ENCODE measurements at places on chromosomes 4 and X. TPM values are rescaled to one million over a fixed set of nuclear protein-coding genes. Genes with fewer than 3 reads are reported as not detected.

DNA sequence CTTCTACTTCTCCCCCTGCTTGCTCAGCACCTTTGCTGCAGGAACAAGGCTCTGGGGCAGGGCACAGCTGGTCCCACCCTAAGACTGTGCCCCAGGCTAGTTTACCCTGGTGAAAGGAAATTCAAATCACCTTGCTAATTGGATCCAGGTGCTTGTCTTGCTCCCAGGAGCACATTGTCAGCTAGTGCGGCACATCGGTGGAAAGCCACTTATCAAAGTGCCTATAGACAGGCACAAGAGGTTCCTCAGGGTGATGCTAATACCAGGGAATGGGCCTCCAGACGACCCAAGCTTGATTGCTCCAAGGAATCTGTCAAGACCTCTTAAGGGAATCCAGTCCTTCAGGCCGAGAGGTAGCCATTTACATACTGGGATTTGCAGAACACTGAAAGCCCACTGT is 64.5 kb upstream of the PRPS1 start:
- peaks cover 70% of the 10 kb centered on the region for H3K27me3 ChIP-seq
- H3K4me3 ChIP-seq: no peak overlapping the region
- H3K27ac ChIP-seq: no peak overlapping the region
- H3K4me1 ChIP-seq: no peaks in the 10 kb centered on the region

Gene RASSF6
- not detected for total RNA-seq

Gene DOK7
- total RNA-seq: 1.3 TPM

GRCh38 chr4:133154725-133155124 is 5.6 kb downstream of the PCDH10 start:
- no peak overlapping the region for H3K27ac ChIP-seq
- no peak overlapping the region for H3K4me3 ChIP-seq
- DNase-seq: no peak
- H3K27me3 ChIP-seq: peaks cover 70% of the 10 kb centered on the region
- H3K4me1 ChIP-seq: no peaks in the 10 kb centered on the region

- DNase-seq: no peak
- no peaks in the 10 kb centered on the region for H3K4me1 ChIP-seq
- no peaks in the 10 kb centered on the region for H3K27me3 ChIP-seq
Observed at GRCh38 chr4:12221031-12221430, 792.3 kb upstream of the HS3ST1 start.

- H3K36me3 ChIP-seq: no peaks in the 10 kb centered on the region
- peaks cover 35% of the 10 kb centered on the region for H3K27me3 ChIP-seq
- H3K4me3 ChIP-seq: no peak overlapping the region
- no peak for DNase-seq
Observed at GRCh38 chrX:109672239-109672638, 47.3 kb upstream of the KCNE5 start.

Gene MAGEB10
- total RNA-seq: not detected

- H3K4me1 ChIP-seq: no peaks in the 10 kb centered on the region
- H3K27ac ChIP-seq: no peak overlapping the region
- no peaks in the 10 kb centered on the region for H3K36me3 ChIP-seq
Observed at GRCh38 chr4:67996127-67996526, 32.8 kb upstream of the TMPRSS11A start.

Gene RBMX
- 255 TPM for total RNA-seq

Gene SH3BGRL
- total RNA-seq: 145 TPM

DNA sequence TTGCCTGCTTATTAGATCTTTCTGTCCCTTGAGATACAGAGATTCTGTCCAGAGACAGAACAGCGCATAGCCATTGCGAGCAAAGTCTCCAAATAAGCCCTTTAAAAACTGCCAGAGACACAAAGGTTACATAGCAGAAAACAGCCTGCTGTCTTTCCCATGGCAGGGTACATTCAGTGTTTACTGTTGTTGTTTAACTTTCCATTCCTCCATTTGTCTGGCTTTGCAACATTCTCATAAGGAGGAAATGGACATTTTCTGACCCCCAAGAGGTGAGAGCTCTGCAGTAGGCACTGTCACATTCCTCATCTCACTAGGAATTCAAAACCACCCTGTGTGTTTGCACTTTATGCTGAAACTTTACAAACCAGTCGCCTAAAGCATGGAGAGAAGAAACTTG is 48.3 kb downstream of the PDE5A start:
- no peaks in the 10 kb centered on the region for H3K4me1 ChIP-seq
- no peak overlapping the region for H3K4me3 ChIP-seq
- no peaks in the 10 kb centered on the region for H3K27me3 ChIP-seq
- H3K36me3 ChIP-seq: no peaks in the 10 kb centered on the region
- DNase-seq: no peak

DNA sequence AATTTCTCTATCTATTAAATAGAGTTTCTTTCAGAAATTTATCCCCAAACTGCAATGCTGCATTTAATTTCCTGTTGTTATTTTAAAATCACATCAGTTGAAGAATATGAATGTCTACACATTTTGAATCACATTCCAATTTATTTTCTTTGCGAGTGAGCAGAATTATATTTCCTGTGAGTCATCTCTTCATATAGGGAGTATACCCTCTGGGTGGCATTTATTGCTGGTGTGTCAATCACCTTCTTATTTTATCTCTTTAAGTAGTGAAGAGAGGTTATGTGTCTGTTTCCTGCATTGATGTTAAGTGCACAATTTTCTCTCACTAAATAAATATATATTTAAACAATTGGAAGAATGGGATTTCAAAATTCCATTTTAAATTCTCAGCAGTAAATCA is 511.0 kb upstream of the ATOH1 start:
- H3K36me3 ChIP-seq: no peaks in the 10 kb centered on the region
- H3K27me3 ChIP-seq: no peaks in the 10 kb centered on the region
- no peak overlapping the region for H3K27ac ChIP-seq
- no peak for DNase-seq
- no peak overlapping the region for H3K4me3 ChIP-seq

- H3K27ac ChIP-seq: no peak overlapping the region
- no peaks in the 10 kb centered on the region for H3K4me1 ChIP-seq
- no peak for DNase-seq
Observed at GRCh38 chr4:83440899-83441298, 14.7 kb downstream of the HELQ start.

Gene PAGE5
- not detected for total RNA-seq

DNA sequence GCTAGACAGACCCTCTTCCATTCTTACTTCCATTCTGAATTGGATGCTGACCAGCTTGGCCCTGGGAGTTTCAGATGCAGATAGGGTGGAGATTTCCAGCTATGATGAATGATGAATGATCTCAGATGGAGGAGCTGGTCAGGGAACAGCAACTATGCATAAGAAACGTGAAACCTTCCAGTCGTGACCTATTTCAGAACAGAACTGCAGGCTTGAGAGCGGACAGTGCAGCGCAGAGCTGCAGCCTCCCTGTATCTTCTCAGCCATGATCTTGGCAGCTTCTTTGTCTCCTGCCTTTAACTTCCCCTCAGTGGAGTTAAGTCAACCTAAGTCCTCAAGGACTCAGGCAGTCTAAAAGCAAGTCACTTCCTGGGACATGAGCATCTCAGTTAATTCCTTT is 43.3 kb upstream of the HAND2 start:
- no peaks in the 10 kb centered on the region for H3K4me1 ChIP-seq
- H3K27ac ChIP-seq: no peak overlapping the region
- no peak overlapping the region for H3K4me3 ChIP-seq
- no peaks in the 10 kb centered on the region for H3K27me3 ChIP-seq
- DNase-seq: no peak
- no peaks in the 10 kb centered on the region for H3K36me3 ChIP-seq

DNA sequence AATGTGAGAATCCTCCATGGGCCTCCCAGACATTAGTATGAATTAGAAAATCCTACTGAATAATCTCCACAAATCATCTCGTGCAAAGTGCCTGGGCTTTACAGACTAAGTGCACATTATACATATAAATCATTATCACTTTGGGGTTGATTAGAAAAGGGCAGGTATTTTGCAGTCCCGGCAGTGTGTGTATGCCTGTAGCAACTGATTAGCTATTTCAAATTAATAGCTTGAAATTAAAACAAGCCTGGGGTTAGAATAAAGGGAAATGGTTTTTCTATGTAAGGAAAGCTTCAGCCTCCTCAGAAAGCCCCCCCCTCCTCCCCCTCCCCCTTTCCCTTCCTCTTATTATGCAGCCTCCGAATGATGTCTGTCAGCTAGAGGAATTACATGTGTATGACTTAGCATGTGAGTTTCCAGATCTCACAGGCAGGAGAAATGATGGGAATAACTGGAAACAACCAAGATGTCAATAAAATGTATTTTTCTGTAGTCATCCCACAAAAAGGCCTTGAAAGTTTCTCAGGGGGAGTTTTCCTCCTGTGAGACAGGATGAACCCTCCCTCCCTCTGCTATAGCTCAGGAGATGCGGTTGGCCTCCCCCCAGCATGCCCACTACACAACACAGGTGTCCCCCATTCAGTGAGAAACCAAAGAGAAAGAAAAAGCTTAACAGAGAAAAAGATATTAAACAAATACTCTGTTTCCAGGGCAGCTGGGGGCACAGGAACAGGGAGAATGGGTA is 41.2 kb upstream of the RASGEF1B start:
- no peaks in the 10 kb centered on the region for H3K4me1 ChIP-seq
- no peaks in the 10 kb centered on the region for H3K27me3 ChIP-seq
- no peak for DNase-seq
- H3K27ac ChIP-seq: no peak overlapping the region
- no peaks in the 10 kb centered on the region for H3K36me3 ChIP-seq

Gene PSAPL1
- not detected for total RNA-seq

DNA sequence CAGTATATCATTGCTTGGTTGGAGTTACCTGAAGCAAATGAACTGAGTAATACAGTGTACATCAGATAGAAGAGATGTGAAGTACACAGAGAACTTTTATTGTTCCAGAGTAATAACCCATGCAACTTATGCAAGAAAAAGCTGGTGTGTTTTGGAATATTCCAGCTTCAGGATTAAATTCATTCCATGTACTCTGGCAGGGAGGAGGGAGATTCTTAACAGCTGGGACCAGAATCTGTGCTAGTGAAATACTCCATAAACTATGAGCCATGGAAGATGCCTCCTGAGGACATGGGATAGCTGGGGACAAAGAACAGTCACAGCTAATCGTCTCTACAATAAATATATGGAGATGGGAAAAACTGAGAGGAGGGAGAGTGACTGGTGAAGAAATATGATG is 101.6 kb upstream of the OTUD4 start:
- H3K36me3 ChIP-seq: no peaks in the 10 kb centered on the region
- H3K27me3 ChIP-seq: no peaks in the 10 kb centered on the region
- H3K4me3 ChIP-seq: no peak overlapping the region
- no peaks in the 10 kb centered on the region for H3K4me1 ChIP-seq
- DNase-seq: no peak

GRCh38 chr4:117740736-117741135 is 293.6 kb upstream of the NDST3 start:
- DNase-seq: no peak
- no peak overlapping the region for H3K27ac ChIP-seq
- no peaks in the 10 kb centered on the region for H3K27me3 ChIP-seq

DNA sequence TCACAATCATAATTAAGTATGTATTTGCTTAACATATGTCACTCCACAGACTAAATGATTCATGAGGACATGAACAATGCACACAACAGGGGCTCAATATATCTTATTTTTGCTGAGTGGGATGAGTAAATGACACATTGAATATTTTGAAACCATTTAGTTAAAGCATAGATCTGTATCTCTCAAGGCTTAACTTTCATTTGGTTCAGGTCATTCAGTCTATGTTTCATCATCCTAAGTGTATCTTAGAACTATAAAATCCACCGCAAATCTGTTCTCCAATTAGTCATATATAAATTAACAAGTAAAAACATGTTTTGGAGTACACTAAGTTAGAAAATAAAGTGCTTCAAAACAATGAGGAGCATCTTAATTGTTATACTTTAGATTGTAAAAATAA is 45.8 kb downstream of the AREG start:
- DNase-seq: no peak
- H3K4me3 ChIP-seq: no peak overlapping the region
- no peaks in the 10 kb centered on the region for H3K4me1 ChIP-seq
- H3K36me3 ChIP-seq: no peaks in the 10 kb centered on the region

Gene GJB1
- not detected for total RNA-seq

DNA sequence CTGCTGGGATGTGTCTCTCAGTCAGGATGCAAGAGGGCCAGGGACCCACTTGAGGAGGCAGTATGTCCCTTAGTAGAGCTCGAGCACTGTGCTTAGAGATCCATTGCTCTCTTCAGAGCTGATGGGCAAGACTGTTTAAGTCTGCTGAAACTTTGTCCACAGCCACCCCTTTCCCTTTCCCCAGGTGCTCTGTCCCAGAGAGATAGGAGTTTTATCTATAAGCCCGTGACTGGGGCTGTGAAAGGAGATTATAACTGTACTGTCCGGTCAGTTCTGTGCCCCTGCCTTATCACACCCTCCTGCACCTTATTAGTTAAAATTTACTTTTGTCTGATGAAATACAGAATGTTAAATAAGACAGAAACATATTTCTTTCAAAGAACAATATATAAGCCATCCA is 378.4 kb downstream of the PABPC4L start:
- no peaks in the 10 kb centered on the region for H3K4me1 ChIP-seq
- no peak overlapping the region for H3K4me3 ChIP-seq
- H3K27me3 ChIP-seq: no peaks in the 10 kb centered on the region
- no peak for DNase-seq

Gene ITIH6
- 1.3 TPM for total RNA-seq

GRCh38 chr4:166198516-166199310 is 325.7 kb downstream of the TLL1 start:
- H3K4me1 ChIP-seq: no peaks in the 10 kb centered on the region
- H3K27me3 ChIP-seq: no peaks in the 10 kb centered on the region
- no peak overlapping the region for H3K4me3 ChIP-seq
- no peaks in the 10 kb centered on the region for H3K36me3 ChIP-seq

- no peaks in the 10 kb centered on the region for H3K36me3 ChIP-seq
- no peak overlapping the region for H3K4me3 ChIP-seq
- H3K4me1 ChIP-seq: no peaks in the 10 kb centered on the region
- DNase-seq: no peak
Observed at GRCh38 chr4:158239196-158239595, 28.9 kb downstream of the TMEM144 start.

GRCh38 chr4:113893546-113893945 is 85.9 kb downstream of the ARSJ start:
- no peak overlapping the region for H3K27ac ChIP-seq
- no peak overlapping the region for H3K4me3 ChIP-seq
- no peaks in the 10 kb centered on the region for H3K36me3 ChIP-seq
- H3K27me3 ChIP-seq: no peaks in the 10 kb centered on the region
- H3K4me1 ChIP-seq: no peaks in the 10 kb centered on the region
